ENCODE measurements at places on chromosomes 3 and 15. TPM values are rescaled to one million over a fixed set of nuclear protein-coding genes. Genes with fewer than 3 reads are reported as not detected.

EHHADH gene
- total RNA-seq = 2.2 TPM

PDCD7 gene
- total RNA-seq = 28.7 TPM

CLSTN2 gene
- 0.02 TPM for total RNA-seq

GOLGA6L22 gene
- total RNA-seq = not detected

MYO5C gene
- total RNA-seq = 4.6 TPM

DPH3 gene
- 25.5 TPM for total RNA-seq

GHSR gene
- not detected for total RNA-seq

RETNLB gene
- total RNA-seq = not detected

GP5 gene
- not detected for total RNA-seq

SMCO1 gene
- total RNA-seq = not detected

PIF1 gene
- total RNA-seq = 21.5 TPM

KLHL40 gene
- total RNA-seq = not detected

Data from A549 treated with ZK216348 at 1 μM for 4 hours (cell line).